ENCODE measurements at places on chromosomes 6 and 20.

DNA sequence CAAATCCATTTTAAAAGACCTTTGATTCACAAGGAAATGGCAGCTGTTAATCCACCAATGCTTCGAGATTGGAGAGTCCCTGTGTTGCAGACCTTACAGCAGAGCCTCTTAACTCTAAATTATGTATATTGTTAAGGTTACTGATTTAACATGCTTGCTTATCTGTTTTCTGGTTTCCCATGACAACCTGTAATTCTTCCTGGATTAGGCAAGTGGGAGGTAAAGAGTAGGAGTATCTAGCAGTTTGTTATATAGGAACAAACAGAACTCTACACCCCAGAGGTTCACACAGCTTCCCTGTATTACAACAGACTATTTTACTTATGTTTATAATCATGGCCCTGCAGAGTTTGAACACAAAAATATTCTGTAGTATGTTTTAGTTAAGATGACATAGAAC lies 39.5 kb downstream of the NKX2-4 start:
- DNase-seq: no peak

DNA sequence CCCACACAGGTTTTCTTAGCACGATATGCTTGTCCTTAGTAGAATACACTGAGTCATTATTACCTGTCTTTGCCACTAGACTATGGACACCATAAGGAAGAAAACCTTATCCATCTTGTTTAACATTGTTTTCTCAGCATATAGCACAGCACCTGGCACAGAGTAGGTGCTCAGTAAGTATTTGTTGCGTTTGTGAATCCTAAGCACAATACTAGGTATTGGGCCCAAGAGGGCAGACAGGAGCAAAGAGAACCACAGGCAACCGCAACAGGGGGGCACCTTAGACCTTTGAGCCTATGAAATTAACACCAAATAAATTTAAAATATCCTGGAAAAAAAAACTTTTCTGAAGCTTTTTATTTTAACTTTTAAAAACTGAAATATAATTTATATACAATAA lies 3.7 kb upstream of the NCOA6 start:
- DNase-seq: no peak

DNA sequence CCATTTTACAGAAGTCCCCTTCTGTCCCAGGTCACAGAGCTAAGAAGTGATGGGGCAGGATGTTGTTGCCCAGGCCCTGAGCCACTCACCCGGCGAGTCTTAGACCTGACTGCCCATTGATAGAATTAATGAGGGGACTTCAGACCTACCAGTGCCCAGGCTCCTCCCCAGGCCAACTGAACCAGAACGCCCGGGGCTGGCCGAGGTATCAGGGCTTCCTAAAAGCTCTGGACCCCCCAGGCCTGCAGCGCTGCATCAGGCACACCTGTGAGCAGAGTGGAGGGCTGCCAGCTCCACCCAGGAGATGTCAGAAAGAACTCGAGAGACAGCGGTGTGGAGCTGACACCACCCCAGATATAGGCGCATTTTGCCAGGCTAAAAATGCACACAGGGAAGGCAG lies 3.5 kb downstream of the GPR31 start:
- no peak for DNase-seq

DNA sequence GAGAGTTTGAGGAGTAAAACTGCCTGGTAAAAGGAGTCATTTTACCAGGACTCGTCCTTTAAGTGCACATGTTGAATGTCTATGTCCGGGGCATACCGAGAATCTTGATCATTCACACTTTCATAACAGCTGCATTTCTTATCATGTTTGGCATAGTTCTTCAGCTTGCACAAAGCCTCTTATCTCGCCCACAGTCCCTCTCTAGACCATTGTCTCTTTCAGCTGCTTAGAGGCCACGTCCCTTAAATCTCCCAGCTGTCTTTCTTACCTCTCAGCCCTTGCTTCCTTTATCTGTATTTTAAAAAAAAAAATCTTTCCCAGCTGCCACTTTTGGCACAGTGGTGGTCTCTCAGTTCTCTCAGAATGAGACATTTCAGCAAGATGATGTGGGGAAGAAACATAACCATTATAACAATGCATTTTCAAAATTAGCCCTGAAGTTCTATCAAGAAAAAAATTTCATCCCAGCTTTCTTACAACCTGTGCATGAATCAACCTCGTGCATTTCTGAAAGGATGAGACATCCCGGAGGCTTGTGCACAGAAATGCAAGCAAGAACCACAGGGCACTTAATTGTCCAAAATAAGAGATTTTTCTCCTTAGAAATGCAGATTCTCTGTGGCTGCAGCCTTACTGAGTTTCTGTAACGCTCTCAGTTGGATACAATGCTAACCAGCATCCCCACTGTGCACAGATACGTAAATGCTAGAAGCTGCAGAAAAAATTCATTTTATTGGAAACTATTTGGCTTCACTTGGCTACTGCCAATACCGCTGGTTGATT lies 24.2 kb downstream of the RBM24 start:
- no peak for DNase-seq

DNA sequence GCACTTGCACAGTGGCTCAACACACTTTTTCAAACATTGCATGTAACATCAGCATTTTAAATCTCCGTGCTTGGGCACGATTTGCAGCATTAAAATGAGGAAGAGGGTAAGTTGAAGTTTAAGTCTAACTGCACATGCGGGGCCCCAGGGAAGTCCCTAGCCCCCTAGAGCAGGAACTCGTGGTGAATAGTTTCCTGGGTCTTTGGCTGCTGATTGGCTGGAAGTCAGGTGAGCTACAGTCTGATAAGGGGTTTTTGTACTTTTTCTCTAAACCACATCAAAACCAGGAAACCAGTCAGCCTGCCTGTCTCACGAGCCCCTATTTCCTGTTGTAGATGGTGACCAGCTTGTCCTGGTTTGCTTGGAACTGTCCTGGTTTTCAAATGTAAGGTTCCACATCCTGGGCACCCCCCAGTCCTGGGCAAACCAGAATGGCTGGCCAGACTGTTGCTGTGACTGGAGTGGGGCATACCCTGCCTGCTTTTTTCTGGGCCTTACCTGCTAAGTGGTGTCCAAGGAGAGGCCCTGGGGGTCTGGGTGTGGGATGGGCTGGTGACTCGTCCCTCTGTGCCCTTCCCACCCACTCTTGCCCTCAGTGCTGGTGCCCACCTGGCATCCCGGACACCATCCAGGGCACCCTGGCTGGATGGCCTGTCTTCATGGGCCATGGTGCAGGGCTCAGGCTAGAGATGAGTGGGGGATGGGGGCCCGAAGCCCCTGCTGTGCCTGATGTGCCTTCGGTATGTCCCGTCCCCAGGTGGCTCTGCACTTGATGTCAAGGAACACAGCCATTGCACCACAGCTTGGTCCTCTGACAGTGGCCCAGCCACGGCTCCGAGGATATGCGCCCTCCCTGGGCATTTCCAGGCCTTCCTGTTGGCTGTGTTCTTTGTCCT lies 31.8 kb downstream of the SUN5 start:
- no peak for DNase-seq

DNA sequence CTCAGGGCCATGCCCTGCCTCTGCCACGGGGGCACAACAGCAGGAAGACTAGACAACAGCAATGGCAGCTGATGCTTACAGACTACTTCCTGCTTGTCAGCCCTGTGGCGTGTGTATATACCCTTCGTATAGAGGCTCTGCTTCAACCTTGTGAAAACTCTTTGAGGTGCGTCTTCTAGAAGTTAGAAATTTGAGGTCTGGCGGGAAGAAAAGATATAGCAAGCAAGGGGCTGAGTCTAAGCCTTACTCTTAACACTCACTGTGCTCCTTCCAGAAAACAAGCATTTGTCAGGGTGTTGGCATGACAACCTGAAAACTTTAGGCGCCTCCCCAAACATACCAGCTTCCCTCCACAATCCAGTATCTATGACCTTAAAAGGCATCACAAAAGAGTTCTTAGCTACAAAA lies 33.3 kb downstream of the JPH2 start:
- no peak for DNase-seq

GRCh38 chr20:50277460-50278376 lies 87.1 kb downstream of the CEBPB start:
- no peak for DNase-seq

GRCh38 chr6:119215309-119215708 lies 134.3 kb downstream of the MAN1A1 start:
- no peak for DNase-seq

GRCh38 chr20:40275738-40276137 lies 413.3 kb downstream of the MAFB start:
- DNase-seq: no peak

DNA sequence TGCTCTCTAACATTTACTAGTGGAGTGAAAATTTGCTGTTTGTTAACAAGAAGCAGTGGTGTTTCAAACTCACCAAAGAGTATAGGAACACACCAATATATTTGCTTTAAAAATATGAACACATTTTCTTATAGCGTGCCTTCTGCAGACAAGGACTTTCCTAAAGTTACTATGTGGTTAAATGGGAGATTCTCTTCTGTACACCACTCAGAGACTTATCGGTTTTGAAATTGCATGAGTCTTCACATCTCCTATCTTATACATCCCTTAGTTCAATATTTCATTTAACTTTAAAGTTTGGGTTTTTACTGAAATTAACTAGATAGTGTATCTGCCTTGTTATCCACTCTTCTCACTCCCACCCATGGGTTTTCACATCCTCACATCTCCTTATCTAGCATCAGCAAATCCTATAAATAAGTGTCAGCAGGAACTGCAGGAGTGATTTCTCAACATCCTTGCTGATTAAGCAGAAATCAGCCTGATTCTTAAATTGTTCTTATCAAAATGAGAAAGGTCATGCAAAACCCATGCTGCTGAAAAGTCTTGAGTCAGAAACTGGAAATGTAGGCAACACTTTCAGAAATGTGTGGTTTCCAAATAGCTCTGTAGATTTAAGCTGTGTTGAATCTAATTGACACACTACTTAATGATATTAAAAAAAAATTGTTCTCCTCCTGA lies 1075.6 kb upstream of the GJE1 start:
- DNase-seq: no peak

- DNase-seq: no peak
These were observed 6.9 kb downstream of the MANBAL start for GRCh38 chr20:37296371-37296770.

- DNase-seq: no peak
These were observed 96.2 kb downstream of the SMAP1 start for GRCh38 chr6:70763754-70764510.

- no peak for DNase-seq
These were observed 904 bp downstream of the B3GALT4 start for GRCh38 chr6:33277663-33278391.

DNA sequence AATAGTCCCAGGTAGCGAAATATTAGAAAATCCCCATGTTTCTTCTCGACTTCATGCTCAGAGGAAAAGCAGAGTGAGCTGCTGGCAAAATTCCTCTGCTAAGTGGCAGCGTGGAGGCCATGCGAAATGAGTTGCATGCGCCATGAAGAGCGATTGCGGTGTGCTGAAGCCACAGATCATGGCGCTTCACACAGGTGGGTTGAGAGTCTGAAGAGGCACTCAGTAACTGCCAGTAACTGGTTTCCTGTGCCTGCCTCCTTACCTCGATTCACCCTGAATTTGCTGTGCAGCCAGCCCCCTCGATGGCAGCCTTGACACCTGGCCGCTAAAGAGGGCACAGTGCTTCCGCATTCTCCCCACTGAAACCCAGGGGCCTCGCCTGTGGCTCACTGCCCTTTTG lies 301.5 kb downstream of the NRN1 start:
- DNase-seq: no peak

- no peak for DNase-seq
These were observed 7.3 kb downstream of the JAG1 start for GRCh38 chr20:10666221-10667076.

- no peak for DNase-seq
These were observed 236.5 kb downstream of the GMPR start for GRCh38 chr6:16474772-16475493.

DNA sequence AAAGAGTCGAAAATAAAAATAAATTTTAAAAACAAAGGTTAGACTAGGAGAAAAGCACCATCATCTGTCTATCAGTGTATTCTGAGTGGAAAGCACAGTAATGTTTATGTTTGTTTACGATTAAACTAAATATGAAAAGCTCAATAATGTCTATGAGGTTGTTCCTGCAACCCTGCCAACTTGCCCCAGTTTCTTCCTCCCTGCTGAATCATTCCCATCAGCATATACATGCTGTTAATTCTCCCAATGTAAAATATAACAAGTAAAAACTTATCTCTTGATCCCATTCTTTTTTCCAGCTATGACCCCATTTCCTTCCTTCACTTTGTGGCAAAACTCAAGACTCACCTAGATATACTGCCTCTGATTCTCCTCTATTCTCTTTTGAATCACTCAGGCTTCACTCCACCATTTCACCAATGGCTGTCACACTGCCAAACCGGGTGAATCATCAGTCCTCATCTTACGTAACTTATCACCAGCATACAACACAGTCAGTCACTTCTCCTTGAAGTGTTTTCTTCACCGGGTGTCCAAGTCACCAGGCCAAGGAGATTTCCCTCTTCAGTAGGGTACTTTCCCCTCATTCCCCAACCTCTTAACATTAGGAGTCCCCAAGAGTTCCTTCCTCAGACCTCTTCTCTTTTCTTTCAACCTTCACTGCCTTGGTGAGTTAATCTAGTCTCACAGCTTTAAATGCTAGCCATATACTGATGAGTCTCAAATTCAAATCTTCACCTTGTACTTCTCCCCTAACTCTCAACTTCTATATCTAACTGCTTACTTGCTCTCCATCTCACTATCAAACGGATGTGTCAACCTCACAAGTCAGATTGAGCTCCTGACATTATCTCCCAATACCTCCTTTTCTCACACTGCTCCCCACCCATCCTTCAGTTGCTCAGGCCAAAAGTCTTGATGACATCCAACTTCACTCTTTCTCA lies 6.2 kb downstream of the TMEM242 start:
- no peak for DNase-seq

GRCh38 chr6:34587325-34587724 lies 31.2 kb upstream of the SPDEF start:
- DNase-seq: no peak

DNA sequence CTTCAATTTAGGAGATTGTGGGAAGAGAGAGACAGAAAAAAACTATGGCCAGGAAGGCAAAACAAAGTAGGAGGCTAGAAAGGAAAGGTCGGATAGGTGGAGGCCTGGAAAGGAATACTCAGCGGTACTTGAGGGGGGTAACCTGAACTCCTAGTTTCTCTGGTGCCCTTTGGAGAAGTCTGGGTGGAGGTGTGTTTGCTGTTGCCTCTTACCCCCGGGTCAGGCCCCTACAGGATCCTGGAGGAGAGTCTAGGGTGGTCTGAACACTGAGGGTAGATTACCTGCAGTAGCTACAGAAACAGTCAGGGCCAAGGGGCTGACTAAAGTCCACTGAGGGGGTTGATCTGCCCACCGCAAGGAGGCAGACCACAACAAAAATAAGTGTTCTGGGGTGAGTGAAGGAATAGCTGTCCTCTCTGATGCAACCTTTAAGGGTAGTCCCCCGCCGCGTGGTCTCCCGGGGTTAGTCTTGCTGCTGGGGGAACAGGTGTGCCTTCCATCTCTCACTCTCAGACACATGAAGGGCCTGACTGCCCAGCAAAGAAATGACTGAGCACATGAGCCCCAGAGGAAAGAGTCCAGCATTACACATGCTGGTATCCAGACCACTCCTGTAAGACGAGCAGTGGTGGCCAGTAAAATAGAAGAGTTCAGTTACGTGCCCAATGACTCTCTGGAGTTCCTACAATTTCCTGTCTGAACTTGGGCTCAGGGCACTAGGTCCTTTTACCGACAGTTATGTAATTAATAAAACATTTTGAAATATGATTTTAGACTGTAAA lies 59.5 kb downstream of the MTHFD1L start:
- DNase-seq: no peak

Measured in amygdala (tissue), 56 donors.